ENCODE measurements at places on chromosomes 16 and 17.

DNA sequence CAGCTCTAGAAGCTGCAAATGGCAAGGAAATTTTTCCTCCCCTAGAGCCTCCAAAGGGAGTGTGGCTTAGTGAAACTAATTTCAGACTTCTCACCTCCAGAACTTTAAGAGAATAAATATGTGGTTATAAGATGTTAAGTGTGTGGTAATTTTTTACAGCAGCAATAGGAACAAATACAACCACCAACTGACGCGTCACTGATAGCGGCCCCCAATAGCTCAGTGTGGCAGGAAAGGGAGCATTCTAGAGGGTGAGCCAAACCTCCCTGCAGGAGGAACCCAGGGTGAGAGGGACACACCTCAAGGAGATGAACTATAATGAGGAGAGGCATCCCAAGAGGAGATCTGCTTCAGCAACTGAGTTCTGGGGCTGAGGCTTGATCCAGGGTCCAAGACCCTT, 4.0 kb downstream of the CCL4 start:
- DNase-seq = no peak

GRCh38 chr17:15741624-15742023, 9.5 kb downstream of the TBC1D26 start:
- DNase-seq = no peak

- DNase-seq = peak; percentile 60
These were observed 44.9 kb downstream of the PRSS54 start for GRCh38 chr16:58249780-58250478.

GRCh38 chr17:1304962-1305563, 25.6 kb downstream of the TRARG1 start:
- no peak for DNase-seq

Measured in activated naive CD4-positive, alpha-beta T cell (primary cell).